SJSA1 (cell line): ENCODE measurements at places on chromosomes 7 and 10.

DNA sequence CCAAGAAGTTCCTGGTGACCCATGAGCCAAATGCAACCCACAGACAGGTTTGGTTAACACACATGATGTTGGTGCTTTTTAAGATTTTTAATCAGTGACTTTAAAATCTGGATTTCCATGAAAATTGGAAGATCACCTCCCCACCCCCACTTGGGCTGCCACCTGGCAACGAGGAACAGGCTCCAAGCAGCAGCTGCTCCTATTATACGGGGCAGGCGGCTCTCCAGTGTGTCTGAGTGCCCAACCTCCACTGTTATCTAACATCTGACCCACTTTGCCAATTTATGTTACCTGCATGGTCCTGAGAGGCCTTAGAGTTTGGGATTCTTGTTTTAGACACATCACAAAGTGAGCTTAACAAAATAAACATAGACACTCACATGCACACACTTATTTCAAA lies 56.4 kb downstream of the SGMS1 start:
- DNase-seq, result no peak

DNA sequence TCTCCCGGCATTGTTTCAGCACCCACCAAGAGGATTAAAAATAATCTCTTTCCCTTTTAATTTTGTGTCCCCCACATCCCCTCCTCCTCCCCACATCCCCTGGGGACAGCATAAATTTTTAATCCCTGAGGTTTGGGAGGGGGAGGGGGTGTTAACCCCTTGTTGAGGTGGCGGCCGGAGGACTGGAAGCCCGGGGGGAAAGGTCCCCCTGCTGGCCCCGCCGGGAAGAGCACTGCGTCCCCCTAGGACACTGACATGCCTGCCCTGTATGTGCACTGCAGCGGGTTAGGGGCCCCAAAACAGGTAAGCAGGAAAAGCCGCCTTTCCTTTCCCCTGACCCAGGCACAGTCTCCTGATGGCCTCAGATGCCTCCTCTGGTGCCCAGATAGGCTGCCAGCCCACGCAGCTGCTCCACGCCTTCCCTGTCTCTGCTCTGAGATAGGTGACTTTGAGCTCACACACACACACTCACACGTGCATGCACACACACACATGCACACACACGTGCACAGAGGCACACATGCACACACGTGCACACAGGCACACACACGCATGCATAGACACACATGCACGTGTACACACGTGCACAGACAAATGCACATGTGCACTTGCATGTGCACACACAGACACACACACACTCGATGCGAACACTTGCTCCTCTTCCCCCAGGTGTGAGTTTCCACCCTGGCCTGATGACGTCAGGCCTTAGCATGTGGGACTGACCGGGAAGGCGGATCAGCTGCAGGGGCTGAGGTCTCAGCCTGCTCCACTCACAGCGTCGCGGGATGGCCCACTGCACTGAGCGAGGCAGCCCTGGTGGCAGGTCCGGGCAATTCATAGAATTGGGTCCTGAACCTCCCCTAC lies 12.3 kb downstream of the CNPY1 start:
- no peak for DNase-seq

- DNase-seq, result no peak
Observed at GRCh38 chr7:7156663-7157062, 25.7 kb upstream of the C1GALT1 start.

- DNase-seq, result no peak
Observed at GRCh38 chr10:79397575-79398303, 47.7 kb downstream of the ZCCHC24 start.

- no peak for DNase-seq
Observed at GRCh38 chr7:34675749-34676374, 17.8 kb downstream of the NPSR1 start.

GRCh38 chr10:32347363-32348022 lies 535 bp upstream of the EPC1 start:
- DNase-seq, result no peak

GRCh38 chr7:5360451-5360850 lies 63.2 kb downstream of the TNRC18 start:
- no peak for DNase-seq

- peak; percentile 96 for DNase-seq
Observed at GRCh38 chr7:47571331-47572093, 10.4 kb downstream of the TNS3 start.

GRCh38 chr7:125112850-125113249 lies 183.2 kb upstream of the POT1 start:
- no peak for DNase-seq

- peak; percentile 70 for DNase-seq
Observed at GRCh38 chr7:98021588-98022351, 31.8 kb upstream of the OCM2 start.

- no peak for DNase-seq
Observed at GRCh38 chr7:16975712-16976111, 93.9 kb upstream of the AGR3 start.

- no peak for DNase-seq
Observed at GRCh38 chr10:24925799-24926198, 26.6 kb downstream of the PRTFDC1 start.

DNA sequence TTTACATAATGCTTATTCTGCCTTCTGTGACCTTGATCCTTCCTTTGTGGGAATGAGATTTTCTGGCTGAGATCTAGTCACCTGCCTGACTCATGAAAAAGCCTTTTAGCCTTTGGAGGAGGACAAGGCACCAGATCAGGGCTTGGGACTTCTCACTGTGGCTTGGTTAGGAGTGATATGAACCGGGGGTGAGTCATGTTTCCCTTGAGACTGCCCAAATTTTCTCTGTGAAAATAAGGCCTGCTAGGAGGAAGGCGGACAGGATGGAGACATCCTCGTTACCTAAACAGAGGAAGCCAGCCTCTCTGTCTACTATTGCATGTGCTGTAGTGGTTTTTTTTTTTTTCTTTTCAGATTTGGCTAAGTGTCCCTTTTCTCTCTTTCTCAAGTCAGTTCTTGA lies 57.8 kb downstream of the EVX1 start:
- no peak for DNase-seq

DNA sequence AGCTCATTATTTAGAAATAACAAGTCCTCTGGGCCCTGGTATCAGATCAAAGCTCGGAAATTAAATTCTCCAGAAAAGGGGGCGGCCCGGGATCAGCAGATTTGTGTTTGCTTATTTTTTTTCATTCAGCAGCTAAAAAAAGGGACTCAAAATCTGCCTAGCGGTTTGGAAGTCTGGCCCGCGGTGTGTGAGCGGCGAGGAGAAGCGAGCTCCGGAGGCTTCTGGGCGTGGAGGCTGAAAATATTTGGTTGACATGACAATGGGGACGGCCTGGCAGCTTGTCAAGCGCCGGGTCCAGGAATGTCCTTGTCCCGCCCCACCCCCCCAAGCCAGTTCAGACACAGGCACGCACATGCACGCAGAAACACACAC lies 43.4 kb downstream of the FOXL3 start:
- DNase-seq, result peak; percentile 73

DNA sequence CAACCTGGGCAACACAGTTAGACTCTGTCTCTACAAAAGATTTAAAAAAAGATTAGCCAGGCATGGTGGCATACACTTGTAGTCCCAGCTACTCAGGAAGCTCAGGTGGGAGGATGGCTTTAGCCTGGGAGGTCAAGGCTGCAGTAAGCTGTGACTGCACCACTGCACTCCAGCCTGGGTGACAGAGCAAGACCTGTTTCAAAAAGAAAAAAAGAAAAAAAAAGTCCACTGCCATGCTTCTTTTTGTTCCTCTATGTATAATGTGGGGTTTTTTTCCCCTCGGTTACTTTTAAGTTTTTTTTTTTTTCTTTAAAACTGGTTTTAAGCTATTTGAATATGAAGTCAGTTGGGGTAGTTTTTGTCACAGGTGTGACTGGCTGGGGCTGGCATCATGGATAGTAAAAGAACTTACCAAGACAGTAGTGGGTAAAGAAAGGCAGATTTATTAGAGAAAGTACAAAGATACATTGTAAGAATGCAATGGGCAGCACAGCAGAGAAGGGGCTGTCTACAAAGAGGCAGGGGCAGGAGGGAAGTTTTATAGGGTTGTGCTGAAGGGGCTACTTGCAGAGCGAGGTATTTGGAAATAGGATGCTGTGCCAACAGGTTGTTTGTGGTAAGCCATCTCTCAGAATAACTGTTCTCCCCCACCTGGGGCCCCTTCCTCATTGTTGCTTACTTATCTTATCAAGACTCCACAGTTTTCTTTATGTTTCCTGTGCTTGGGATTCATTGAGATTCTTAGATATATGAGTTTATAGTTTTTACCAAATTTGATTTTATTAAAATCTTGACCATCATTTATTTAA lies 177.3 kb downstream of the PHTF2 start:
- no peak for DNase-seq

DNA sequence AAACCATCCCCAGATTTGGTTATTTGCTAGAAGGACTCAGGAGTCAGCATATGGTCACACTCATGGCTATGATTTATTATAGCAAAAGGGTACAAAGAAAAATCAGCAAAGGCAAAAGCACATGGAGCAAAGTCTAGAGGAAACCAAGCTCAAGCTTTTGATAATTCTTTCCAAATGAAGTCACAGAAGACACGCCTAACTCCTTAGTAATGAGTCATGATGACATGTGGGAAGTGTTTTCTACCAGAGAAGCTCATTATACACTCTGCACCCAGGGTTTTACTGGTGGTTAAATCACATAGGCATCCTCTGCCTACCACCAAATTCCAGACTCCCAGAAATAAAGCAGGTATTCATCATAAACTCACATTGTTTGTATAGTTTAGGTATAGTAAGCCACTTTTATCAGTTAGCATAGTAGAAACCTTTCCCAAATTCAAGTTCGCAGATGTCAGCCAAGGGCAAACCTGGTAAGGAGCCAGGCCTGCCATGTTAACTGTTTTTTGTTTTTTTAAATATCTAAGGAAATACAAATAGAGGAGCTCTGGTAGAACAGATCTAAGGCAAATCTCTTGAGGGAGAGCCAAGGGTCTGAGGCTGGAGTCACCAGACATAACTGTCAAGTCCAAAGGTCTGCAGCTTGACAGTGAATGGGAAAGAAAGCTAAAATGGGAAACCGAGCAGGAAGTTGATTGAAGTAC lies 15.4 kb upstream of the HIBADH start:
- peak; percentile 58 for DNase-seq

DNA sequence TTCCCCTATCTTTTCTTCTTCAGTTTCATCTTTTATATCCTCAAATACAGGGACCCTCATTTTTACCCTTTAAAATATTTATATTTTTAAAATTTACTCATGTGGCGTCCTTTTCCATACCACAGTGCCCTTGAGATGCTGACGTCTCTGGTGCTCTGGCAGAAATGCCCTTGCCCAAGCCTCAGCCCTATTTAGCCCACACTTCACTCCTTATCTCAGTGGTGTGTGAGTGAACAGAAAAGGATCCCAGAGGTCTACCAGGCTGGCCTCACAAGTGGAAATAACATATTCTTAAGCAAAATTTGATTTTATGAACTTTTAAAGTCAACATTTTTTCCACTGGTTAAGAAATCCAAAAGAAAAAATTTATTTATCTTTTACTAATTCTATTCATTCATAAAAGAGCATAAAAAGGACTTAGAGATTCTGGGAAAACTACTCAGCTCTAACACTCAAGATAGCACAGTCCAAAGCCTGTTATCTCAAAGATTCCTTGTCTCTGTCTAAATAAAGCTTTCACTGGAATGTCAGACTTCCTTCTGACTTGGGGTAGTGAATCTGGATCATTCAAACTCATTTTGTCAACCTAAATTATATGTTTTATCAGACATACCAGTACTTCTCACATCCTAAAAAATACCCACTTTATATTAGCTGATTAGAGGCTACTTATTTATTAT lies at the start of gene NEBL:
Gene NEBL (minus strand): TSS at position 166 of the 680 bp plus-strand sequence. CDS start 106 bp downstream, at position 60.
- DNase-seq, result no peak

DNA sequence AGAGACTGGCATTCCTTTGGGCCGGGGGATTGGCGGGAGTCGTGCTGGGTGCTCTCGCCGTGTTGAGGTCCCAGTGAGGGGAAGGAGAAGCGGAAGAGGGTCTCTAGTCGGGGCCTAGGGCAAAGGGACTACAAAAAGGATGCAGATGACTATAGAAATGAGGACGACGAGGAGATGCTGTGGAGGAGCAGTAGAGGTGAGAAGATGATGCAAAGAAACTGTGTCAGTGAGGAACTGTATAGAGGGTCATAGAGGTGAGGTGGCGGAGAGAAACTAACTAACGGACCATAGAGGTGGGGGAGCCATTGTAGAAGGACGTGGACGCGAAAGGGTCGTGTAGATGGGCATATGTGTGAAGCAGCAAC lies 324 bp downstream of the TWNK start:
- no peak for DNase-seq

- no peak for DNase-seq
Observed at GRCh38 chr7:43520201-43520600, 62.7 kb upstream of the STK17A start.

GRCh38 chr7:140074780-140075179 lies 12.0 kb upstream of the PARP12 start:
- no peak for DNase-seq

GRCh38 chr7:80387634-80388193 lies 124.2 kb downstream of the GNAT3 start:
- no peak for DNase-seq

- no peak for DNase-seq
Observed at GRCh38 chr10:24944512-24945255, 7.7 kb downstream of the PRTFDC1 start.

GRCh38 chr7:132397070-132397469 lies 179.2 kb downstream of the PLXNA4 start:
- no peak for DNase-seq

DNA sequence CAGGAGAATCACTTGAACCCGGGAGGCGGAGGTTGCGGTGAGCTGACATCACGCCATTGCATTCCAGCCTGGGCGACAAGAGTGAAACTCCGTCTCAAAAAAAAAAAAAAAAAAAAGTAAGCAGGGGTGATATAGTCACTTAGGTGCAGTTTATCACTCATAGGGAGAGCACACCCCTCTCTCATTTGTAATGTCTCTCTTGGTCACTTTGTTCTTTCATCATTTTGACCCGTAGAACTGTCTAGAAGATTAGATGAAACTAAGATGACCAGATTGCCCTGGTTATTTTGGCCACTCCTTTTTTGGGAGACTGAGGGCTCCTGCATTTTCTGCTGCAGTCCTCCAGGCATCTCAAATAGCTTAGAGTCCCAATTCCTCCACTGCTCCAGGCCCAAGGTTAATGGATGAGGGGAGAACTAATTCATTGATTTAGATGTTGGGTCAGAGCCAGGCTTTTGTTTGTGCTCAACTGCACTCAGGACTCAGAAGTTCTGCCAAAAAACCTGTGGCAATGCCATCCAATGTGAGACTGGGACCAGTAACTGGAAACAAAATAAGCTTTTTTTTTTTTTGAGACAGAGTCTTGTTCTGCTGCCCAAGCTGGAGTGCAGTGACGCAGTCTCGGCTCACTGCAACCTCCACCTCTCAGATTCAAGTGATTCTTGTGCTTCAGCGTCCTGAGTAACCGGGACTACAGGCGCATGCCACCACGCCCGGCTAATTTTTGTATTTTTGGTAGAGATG lies 50.0 kb upstream of the CAMK1D start:
- no peak for DNase-seq

- DNase-seq, result no peak
Observed at GRCh38 chr10:14564268-14564744, 210.4 kb downstream of the FAM107B start.

DNA sequence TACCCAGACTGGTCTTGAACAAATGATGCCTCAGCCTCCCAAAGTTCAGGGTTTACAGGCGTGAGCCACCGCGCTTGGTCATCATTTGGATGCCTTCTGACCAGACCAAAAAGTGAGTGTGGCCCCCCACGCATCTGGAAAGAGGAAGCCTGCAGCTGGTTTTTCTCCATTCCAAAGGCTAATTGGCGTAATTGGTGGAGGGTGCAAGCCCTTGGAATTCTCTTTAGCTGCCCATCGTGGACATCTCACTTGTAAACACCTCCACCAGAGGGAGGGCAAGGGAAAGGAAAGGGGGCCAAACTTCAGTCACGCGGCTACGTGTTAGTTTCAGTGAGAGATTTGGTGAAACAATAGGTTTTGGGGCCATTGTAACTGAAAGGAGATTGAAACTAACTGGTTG lies 4.1 kb upstream of the ARHGAP21 start:
- DNase-seq, result no peak
